ENCODE measurements at places on chromosomes 4 and X. TPM values are rescaled to one million over a fixed set of nuclear protein-coding genes. Genes with fewer than 3 reads are reported as not detected.

Gene CLTRN
- 1.7 TPM for total RNA-seq

Gene UVSSA
- total RNA-seq, result 33.3 TPM

Gene VSIG4
- 29.4 TPM for total RNA-seq

Gene DDX53
- total RNA-seq, result not detected

Gene PPBP
- total RNA-seq, result not detected

Gene SYTL5
- 1.7 TPM for total RNA-seq

Gene XG
- total RNA-seq, result 4.7 TPM

DNA sequence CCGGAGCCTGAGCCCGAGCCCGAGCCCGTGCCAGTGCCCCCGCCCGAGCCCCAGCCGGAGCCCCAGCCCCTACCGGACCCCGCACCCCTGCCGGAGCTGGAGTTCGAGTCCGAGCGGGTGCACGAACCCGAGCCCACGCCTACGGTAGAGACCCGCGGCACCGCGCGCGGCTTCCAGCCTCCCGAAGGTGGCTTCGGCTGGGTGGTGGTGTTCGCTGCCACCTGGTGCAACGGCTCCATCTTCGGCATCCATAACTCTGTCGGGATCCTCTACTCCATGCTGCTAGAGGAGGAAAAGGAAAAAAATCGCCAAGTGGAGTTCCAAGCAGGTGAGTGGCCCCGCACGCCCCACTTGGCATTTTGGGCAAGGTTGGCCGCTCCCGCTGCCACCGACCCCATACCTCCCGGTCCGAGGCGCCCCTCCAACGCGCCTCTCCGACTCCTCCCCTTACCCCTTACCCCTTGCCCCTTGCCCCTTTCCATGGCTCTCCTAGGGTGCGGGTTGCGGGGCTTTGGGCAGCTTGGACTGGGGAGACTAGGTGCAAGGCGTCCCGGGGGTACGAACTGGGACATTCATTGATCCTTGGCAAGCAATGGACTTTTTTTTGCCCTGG lies 553 bp downstream of the SLC16A2 start:
- DNase-seq, result peak; percentile 6

- DNase-seq, result no peak
Observed at GRCh38 chr4:27789773-27790172, 929.1 kb downstream of the STIM2 start.

- no peak for DNase-seq
Observed at GRCh38 chr4:74262522-74262921, 45.7 kb upstream of the EPGN start.

DNA sequence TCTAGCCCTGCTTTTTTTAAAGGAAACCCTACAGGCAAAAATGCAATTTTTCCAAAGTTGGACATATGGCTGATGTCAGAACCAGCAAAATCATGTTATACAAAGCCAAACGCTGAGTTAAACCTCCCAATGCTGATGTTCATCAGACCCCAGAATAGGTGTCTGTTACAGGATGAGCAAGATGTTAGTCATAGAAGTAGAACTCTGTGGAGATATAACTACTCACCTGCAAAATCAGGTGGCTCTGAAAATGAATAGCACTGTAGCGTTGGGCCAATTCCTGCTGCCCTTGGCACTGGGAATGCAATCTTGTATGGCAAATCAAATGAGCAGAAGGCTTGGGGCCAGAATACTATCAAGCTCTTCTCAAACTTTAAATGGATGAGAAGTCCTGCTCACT lies 634.1 kb downstream of the RPA4 start:
- no peak for DNase-seq

- DNase-seq, result no peak
Observed at GRCh38 chrX:131063613-131064012, 5.5 kb downstream of the ARHGAP36 start.

DNA sequence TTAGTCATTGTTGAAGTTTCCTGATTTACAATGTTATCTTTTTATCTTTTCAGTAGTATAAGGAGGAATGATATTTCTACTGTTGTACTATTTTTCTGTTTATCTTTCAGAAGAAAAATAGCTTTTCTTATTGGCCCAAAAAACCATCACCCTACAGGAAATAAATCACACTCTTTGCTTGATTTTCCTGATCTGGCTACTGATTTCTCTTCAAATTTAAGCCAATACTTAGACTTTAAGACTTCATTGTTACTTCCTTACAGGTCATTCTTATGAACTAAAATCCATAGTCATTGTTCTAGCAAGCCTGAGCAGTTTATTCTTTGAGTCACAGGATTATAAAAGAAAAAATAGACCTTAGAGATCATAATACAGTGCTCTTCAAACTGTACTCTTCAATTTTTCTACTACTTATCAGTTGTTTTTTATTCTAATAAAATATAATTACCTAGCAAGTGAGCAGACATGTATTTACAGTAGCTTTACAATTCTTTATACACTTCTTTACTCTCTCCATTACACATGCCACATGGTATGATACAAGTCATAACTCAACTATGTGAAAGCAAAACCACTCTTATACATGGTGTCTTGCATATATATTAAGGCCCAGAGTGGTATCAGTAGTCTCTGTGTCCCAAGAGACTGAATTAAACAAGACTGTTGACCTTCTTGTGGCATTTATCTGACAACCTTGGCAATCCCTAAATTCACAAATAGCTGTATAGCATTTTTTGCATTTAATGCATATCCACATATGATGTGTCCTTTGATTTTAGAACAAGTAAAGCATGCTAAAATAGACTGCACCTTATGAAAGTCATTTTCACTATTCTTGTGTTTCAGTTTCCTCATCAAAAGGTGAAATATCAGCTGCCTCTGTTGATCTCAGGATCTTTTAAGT lies 47.9 kb downstream of the TET2 start:
- DNase-seq, result no peak

DNA sequence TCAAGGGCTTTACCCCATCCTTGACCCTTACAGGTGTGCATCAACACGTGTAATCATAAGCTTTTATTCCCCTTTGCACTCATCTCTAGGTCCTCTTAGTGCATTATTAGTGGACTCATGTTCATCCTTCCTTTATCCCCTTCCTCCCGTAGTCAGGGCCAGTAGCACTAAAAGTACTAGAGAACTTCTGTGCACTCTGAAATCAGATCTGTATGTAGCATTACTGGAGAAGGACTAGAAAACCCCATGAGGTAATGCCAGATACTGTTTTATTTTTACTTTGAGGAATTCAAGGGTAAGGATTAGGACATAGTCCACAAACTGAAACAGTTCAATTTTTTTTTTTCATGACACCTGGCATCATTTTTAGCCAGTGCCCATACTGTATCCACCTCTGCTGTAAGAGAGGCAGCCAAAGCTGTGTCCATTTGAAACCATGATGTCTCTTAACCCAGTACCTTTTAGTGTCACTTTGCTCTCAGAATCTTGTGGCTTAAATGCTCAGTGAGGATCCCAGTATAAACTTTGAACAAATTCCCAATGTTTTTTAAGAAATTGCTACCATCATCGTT lies 134.7 kb downstream of the FNIP2 start:
- DNase-seq, result no peak

DNA sequence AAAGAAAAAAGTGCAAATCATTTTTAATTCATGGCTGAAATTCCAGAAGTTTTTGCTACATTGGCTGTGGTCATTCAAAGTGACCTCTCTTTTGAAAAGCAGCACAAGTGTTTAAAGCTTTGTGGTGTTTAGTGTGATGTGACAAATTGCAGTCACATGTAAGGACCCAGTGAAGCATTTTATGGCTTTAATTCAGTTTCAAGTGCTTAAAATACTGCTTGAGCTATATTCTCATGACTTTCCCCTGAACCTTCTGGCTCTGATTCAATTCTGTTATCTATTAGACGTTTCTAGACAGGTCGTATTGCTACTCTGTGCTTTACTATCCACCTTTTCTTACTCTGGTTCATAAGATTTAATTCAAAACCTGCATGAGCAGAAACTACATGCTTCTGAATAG lies 105.8 kb downstream of the FAT4 start:
- no peak for DNase-seq

DNA sequence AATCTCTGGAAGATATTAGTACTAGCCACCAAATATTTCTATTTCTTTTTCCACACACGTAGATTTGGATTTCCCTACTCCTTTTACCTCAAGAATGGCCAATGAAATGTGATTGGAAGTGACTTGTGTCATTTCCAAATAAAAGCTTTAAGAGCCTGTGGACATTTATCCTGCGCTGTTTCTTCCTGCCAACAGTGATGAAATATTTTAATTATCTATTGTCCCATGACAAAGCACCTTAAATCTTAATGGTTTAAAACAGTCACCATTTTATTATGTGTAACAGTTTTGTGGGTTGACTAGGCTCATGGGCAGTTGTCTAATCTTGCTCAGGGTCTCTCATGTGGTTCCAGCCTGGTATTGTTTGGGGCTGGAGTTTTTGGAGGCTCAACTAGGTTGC lies 3.5 kb upstream of the PGRMC2 start:
- no peak for DNase-seq

GRCh38 chr4:130534651-130535050 lies 1438.7 kb downstream of the C4orf33 start:
- no peak for DNase-seq
